ENCODE measurements at places on chromosomes 2 and 18.
A peak's percentile ranks its signal among the peaks of the same experiment; 100 is the strongest.

GRCh38 chr2:228374741-228375140, 193.3 kb upstream of the SPHKAP start:
- no peak for DNase-seq

GRCh38 chr2:172951554-172951953, 124.1 kb upstream of the MAP3K20 start:
- DNase-seq: no peak

DNA sequence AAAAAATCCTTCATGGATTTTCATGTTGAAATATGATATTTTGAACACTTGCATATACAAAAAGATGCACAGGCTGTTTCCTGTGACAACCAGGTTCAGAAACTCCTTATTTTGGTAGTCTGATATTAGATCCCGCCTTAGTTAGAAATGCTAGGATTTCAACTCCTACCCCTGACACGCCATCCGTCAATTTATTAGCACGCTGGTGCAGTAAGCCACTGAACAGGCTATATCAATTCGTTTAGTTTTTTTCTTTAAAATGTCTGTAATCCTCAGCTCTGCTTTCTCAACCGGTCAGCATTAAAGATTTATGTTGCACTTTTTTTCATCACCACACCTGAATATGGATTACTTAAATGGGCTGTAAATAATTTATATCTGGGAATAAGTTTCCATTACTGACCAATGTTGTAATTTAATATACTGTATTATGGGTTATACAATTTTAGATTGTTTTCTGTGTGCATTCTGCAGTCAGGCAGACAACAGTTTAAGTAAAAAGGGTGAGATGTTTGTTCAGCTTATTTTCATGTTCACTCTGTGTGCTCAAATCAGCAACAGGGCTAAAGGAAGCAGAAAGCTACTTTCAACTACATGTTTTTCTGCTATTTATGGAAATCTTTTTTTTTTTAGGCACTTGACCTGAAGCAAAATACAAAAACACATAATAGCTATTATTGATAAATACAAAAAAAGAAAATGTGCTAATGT, 227.7 kb downstream of the ARHGAP15 start:
- DNase-seq: no peak

- no peak for DNase-seq
Measured at GRCh38 chr2:77920838-77921366, 398.7 kb upstream of the LRRTM4 start.

DNA sequence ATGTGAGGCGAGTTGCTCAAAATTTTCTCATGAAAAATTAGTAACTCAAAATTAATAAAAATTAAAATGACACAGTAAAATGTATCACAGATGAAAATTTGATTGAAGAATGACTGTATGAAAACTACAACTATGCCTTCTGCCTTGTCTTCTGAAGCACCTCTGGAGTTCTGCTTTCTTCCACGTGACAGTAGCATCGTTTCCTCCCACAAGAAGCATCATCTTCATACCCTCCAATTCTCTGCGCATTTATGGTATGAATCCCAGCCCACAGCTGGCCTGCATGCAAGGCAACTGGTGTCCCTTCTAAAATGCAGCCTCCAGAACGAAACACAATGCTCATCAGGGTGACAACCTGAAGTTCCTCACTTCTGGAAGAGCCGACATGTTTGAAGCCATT, 189.9 kb downstream of the MYO1B start:
- no peak for DNase-seq

DNA sequence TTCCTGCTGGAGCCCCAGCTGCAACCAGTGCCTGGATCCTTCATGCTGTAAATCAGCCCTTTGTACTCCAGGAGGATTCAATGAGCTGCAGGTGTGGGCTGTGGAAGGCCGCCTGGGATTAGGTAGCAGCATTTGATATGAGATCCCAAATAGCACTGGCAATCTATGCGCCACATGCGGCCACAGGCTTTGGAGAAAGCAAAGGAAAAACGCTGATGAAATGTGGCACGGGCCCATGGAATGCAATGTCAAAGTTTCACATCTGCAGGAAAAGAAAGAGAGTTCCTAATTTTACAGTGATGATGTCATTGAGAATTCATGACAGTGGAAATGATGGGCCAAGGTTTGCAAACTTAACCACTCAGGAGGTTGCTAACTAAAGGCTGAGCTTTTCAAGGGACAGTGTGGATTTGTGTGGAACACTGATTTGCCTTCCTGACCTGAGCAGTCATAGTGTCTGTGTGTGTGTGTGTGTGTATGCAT, 216.4 kb upstream of the OSR1 start:
- DNase-seq: no peak

GRCh38 chr2:197369933-197370320, 59.3 kb upstream of the ANKRD44 start:
- DNase-seq: no peak

GRCh38 chr18:77093586-77093985, 39.0 kb downstream of the MBP start:
- DNase-seq: no peak

- DNase-seq: no peak
Measured at GRCh38 chr2:29052807-29053206, 21.5 kb downstream of the PCARE start.

DNA sequence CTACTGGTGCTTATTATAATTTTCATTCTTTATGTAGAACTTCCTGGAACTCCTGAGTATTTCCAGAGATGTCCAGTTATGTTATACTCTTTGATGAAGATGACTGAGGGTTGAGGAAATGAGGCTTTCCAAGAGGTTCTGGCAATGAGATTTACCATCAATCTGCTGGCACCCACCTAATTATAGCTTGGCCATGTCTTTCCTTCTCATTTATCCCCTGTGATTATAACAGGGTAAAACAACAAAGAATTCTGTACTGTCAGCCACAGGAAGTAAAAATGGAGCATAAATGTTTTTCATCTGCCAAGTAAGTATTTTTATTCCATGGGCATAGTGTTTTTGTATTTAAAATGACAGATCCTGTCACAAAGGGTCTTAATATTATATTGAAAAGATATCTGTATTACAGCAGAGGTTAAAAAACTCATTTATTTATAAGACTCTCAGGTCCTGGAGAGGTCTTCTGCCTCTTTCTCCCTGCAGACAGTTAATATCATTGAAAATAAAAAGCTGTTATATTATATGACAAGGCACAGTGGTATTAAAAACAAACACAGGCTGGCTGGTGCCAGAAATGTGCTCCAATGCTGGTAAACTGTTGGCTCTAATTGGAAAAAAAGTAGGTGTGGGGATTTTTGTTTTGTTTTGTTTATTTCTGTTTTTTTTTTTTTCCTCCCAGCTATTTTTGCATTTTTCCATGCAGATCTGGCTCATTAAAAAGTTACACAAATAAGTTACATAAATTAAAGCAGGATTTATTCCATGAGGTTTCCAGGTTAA, 1764.1 kb upstream of the CELF4 start:
- no peak for DNase-seq

DNA sequence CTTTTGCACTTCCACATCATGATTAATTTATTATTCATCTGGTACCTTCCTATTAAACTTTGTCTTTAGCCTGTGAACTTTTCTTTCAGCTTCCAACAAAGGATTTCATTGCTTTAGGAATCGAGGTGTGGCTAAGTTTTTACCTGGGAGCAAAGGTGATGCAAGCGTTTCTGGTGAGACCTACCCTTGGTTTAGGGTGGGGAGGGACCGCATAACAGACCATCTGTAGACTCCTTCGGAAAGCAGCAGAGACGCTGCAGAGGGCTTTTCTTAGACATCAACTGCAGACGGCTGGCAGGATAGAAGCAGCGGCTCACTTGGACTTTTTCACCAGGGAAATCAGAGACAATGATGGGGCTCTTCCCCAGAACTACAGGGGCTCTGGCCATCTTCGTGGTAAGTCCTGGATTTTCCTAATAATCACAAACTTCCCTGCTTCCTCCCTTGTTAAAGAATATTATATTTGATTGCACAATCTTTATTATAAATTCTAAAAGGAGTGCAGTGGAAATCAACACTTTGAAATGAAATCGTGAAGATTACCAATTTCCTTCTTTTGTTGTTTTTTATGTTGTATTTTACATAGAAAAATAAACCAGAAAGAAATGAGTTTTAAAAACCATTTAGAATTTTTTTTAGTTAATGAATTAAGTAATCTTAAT, at the start of gene DSG3:
Gene DSG3 (plus strand): TSS at position 212 of the 662 bp plus-strand sequence. CDS start 137 bp downstream, at position 349.
- DNase-seq: no peak

GRCh38 chr2:27729198-27729597, 42.3 kb upstream of the MRPL33 start:
- DNase-seq: peak; percentile 12

DNA sequence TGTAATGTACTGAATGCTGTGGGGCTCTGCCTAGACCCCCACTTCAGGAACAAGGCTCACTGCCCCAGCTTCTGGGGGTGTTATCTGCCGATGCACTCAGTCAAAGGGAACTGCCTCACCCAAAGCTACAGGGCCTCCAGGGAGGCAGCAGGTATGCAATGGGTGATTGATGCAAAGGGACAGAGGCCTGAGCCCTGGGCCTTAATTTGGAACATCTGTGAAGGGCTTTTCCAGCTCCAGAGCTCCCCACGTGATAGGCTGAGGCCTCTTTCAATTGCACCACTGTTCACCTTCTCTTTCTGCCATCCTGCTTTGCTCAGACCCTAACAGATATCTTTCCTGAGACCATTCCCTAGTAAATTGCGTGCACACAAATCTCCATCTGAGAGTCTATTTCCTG, 131.0 kb downstream of the ATL2 start:
- no peak for DNase-seq

DNA sequence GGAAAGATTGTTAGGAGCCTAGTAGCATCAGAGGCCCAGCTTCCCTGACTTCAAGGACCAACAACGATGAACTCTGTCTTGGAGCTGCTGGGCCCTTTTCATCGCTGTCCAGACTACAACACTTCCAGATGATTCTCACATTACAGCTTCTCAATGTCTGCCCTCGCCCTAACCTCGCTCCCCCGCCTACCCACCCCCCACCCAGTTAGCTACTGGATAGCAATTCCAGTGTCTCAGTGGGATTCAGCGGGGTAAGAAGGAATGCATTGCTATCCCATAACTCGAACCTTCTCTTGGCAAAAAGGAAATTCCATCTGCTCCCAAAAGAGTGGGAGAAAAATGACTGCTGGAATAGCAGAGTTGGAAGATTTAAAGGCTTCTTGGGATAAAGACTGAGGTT, 65.0 kb downstream of the RPL37A start:
- no peak for DNase-seq
